Cerebellar nuclear complex (tissue), 1 donor: ENCODE measurements at places on chromosomes 1 and 21.

GRCh38 chr1:229058729-229059128, 212.2 kb upstream of the RAB4A start:
- DNase-seq, result peak; percentile 34

- no peak for DNase-seq
Measured at GRCh38 chr1:110648417-110648816, 26.3 kb downstream of the KCNA3 start.

- no peak for DNase-seq
Measured at GRCh38 chr1:156911577-156912298, 8.7 kb upstream of the LRRC71 start.

DNA sequence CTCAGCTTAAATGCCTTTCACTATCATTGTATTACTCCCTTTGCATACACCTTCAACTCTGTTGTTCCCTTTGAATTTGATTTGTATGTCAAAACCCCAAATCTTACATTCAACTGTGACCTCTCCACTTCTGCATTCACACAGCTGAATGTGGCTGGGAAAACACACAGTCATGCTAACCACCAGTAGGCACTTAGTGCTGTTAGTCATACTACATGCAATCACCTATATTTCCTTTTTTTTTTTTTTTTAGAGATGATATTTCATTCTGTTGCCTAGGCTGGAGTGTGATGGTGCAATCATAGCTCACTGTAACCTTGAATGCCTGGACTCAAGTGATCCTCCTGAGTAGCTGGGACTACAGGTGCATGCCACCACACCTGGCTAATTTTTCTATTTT, 16.2 kb downstream of the BTBD8 start:
- no peak for DNase-seq

DNA sequence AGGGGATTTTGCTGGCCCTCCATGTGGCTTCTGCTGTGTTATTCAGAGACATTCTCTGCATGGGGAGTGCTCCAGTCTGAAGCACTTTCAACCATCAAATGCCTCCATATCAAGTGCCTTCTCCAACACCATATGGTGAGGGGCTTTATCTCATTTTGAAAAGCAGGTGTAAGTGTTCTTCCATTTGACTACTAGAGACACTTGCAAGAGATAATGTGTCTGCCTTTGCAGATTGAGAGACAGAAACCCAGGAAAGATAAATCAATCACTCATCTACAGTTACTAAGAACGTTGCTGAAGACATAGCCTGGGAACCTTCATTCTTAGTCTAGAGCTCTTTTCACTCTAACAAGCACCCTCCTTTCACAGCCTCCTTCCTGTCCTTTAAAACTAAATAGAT, 29.5 kb upstream of the REG4 start:
- DNase-seq, result no peak

- no peak for DNase-seq
Measured at GRCh38 chr21:25054689-25055088, 552.6 kb downstream of the MRPL39 start.

GRCh38 chr1:61083013-61083806, 849 bp downstream of the NFIA start:
- no peak for DNase-seq

DNA sequence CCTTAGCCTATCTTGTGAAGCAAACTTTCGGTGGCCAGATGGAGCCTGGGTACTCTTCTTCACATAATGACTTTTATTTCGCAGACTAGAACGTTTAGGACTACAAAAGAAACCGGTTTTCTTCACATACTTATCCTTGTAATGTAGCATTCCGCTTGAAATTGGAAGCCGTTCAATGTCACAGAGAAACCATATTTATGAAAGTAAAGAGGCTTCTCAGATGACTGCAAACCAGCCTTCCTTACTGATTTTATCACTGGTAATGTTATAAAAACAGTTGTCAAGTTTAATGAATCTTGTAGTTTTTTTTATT, 94.1 kb downstream of the PPIAL4G start:
- DNase-seq, result no peak

DNA sequence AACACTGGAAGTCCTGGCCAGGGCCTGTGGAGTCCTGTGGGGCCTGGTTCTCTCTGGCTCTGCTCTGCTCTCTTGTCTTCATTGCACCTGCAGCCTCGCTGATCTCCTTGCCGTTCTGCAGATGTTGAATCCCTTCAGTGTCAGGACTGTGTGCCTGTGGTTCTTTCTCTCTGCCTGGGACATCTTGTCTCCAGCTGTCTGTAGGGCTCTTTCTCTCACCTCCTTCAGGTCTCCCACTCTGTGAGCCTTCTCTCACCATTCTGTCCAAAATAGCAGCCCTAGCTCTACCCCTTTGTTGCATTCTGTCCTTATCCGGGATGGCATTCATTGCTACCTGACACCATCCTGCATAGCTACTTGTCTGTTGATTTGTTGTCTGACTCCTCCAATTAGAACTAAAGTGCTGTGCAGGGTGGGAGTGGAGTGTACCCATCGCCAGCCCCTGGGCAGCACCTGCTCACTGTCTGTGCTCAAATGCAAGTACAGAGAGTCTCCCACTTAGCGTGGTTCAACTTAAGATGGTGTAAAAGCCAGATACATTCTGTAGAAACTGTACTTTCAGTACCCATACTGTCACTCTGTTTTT, 8.9 kb downstream of the PGBD2 start:
- no peak for DNase-seq

DNA sequence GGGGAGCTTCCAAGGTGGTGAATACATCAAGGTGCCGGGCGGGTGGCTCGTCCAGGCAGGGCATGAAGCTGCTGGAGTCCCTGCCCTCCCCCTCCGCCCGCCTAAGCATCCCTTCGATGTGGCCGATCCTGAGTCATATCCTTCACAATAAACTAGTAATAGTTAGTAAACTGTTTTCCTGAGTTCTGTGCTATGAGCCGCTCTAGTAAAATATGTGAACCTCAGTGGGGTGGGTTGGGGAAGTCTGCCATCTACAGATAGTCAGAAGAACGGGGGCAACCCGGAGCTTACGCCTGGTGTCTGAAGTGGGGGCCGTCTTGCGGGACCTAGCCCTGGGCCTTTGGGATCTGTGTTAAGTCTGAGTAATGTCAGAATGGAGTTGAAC, 21.6 kb downstream of the C2CD2 start:
- DNase-seq, result no peak

DNA sequence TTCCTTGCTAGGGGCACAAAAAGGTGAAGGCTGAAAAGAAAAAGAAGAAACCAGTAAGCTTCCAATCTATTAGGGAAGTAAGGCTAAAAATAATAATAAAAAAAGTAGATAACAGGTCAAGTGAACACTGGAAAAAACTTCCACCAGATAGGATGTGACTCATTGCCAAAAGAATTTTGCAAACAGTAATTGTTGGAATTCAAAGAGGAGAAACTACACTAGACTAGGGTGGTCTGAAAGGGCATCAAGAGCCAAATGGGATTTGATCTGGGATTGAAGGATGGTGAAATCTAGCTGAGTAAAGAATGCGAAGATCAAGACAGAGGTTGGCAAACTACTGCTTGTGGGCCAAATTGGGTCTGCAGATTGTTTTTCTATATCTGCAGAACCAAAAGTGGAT, 6.0 kb upstream of the ST6GALNAC3 start:
- DNase-seq, result no peak

- no peak for DNase-seq
Measured at GRCh38 chr1:179831852-179832699, 45.5 kb downstream of the TOR1AIP2 start.

DNA sequence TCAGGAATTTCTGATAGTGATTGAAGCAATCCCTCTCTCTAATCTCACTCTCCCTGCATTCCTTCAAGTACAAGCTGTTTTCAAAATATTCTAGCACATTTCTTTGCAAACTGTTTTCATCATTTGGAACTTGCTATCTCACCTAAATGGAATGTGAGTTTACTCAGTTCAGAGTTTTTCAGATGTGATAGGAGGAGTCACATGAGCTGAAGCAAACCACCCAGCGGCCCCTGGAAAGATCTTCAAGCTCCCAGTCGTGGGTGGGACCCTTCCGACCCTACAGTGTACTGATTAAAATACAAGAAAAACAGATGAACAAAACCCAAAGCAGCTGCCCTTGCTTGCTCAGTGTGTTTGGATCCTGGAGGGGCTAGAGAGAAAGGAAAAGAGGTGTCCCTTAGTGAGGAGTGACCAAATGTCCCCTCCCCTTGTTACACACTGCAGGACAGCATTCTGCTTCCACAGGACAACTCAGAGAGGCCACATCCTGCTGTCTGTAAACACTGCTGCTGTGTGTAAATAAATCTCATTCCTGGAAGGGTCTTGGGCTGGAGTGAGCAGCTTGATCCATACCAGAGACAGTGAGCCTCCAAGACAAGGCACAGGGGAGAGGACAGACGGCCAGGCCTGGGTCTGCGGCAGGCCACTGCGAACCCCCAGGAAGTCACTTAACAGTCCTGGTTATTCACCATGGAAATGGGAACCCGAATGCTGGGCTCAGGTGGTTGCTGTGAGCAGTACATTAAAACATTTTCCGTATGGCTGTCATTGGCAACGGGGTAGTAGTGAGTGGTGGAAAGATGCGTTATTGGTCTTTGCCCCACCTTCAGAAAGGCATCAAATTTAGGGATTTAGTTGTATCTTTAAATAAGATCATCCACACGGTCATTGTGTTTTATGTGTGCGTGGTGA, 229.2 kb downstream of the RHOU start:
- DNase-seq, result no peak

GRCh38 chr21:27300770-27301169, 333.9 kb upstream of the ADAMTS5 start:
- no peak for DNase-seq
